H9 (cell line): ENCODE measurements at places on chromosomes 16 and 17. TPM values are rescaled to one million over a fixed set of nuclear protein-coding genes. Genes with fewer than 3 reads are reported as not detected.

Gene GLTPD2
- not detected in 2 replicates for total RNA-seq

Gene CCL11
- not detected in 2 replicates for total RNA-seq

Gene FBXO47
- total RNA-seq, result not detected in 2 replicates

Gene HOXB4
- not detected in 2 replicates for total RNA-seq

Gene SLC43A2
- total RNA-seq, result 11.8 and 12.9 TPM in 2 replicates

Gene DNAAF8
- total RNA-seq, result 0.33 and 0.39 TPM in 2 replicates

Gene CTRL
- 2.7 and 3.3 TPM in 2 replicates for total RNA-seq

GRCh38 chr16:22089910-22090309 lies 2.4 kb upstream of the VWA3A start:
- no peak for DNase-seq
- H3K36me3 ChIP-seq, result no peaks in the 10 kb centered on the region
- H3K27me3 ChIP-seq, result no peaks in the 10 kb centered on the region
- H3K4me1 ChIP-seq, result no peaks in the 10 kb centered on the region; the same call in 1 of the 2 replicates
- H3K4me3 ChIP-seq, result no peak overlapping the region
- no peak overlapping the region for H3K27ac ChIP-seq

- no peaks in the 10 kb centered on the region for H3K4me1 ChIP-seq
- H3K27ac ChIP-seq, result no peak overlapping the region
- peaks cover 6% of the 10 kb centered on the region; the same call in 1 of the 3 replicates for H3K36me3 ChIP-seq
- H3K4me3 ChIP-seq, result no peak overlapping the region
- DNase-seq, result no peak
- no peaks in the 10 kb centered on the region for H3K27me3 ChIP-seq
These were observed 16.3 kb upstream of the COX10 start for GRCh38 chr17:14052886-14053615.

- H3K36me3 ChIP-seq, result peaks cover 1% of the 10 kb centered on the region
- H3K4me1 ChIP-seq, result peaks cover 7% of the 10 kb centered on the region; the same call in 1 of the 2 replicates
- H3K4me3 ChIP-seq, result peak overlapping the region; percentile 86
- H3K27me3 ChIP-seq, result no peaks in the 10 kb centered on the region
- no peak for DNase-seq
These were observed 1.1 kb upstream of the AKTIP start for GRCh38 chr16:53503991-53504663.

GRCh38 chr17:36731811-36732210 lies 130.4 kb downstream of the MRM1 start:
- H3K27me3 ChIP-seq, result no peaks in the 10 kb centered on the region
- no peak overlapping the region for H3K4me3 ChIP-seq
- H3K36me3 ChIP-seq, result no peaks in the 10 kb centered on the region
- peak; percentile 91 for DNase-seq
- H3K4me1 ChIP-seq, result peaks cover 16% of the 10 kb centered on the region; the same call in 1 of the 2 replicates
- H3K27ac ChIP-seq, result no peak overlapping the region

GRCh38 chr16:58507195-58507962 lies 7.4 kb downstream of the NDRG4 start:
- peaks cover 9% of the 10 kb centered on the region for H3K36me3 ChIP-seq
- H3K27ac ChIP-seq, result no peak overlapping the region

GRCh38 chr16:85752511-85753420 lies 1.9 kb upstream of the C16orf74 start:
- DNase-seq, result peak; percentile 77
- H3K36me3 ChIP-seq, result no peaks in the 10 kb centered on the region
- no peaks in the 10 kb centered on the region; the same call in 1 of the 2 replicates for H3K4me1 ChIP-seq
- no peak overlapping the region for H3K27ac ChIP-seq
- no peaks in the 10 kb centered on the region; the same call in 1 of the 2 replicates for H3K27me3 ChIP-seq
- 0 out of 2 replicates have a peak overlapping the region, but pooled peaks have one; percentile 3 for H3K4me3 ChIP-seq

- no peak overlapping the region for H3K27ac ChIP-seq
- H3K27me3 ChIP-seq, result no peaks in the 10 kb centered on the region
- H3K4me3 ChIP-seq, result no peak overlapping the region
- no peaks in the 10 kb centered on the region for H3K36me3 ChIP-seq
- H3K4me1 ChIP-seq, result peaks cover 9% of the 10 kb centered on the region; the same call in 1 of the 2 replicates
These were observed 22.6 kb upstream of the NF1 start for GRCh38 chr17:31072186-31072585.

- no peak overlapping the region for H3K27ac ChIP-seq
- H3K4me1 ChIP-seq, result 0 out of 2 replicates have a peak, but pooled peaks cover 4% of the 10 kb centered on the region
- no peaks in the 10 kb centered on the region for H3K27me3 ChIP-seq
- no peaks in the 10 kb centered on the region for H3K36me3 ChIP-seq
These were observed 82.1 kb upstream of the GNAO1 start for GRCh38 chr16:56109205-56109604.

- no peak for DNase-seq
- H3K27ac ChIP-seq, result no peak overlapping the region
- peaks cover 4% of the 10 kb centered on the region; the same call in 1 of the 2 replicates for H3K27me3 ChIP-seq
- H3K4me1 ChIP-seq, result no peaks in the 10 kb centered on the region
These were observed 17.7 kb downstream of the BCL7C start for GRCh38 chr16:30875871-30876801.

- DNase-seq, result no peak
- no peaks in the 10 kb centered on the region for H3K27me3 ChIP-seq
- no peak overlapping the region for H3K4me3 ChIP-seq
- H3K4me1 ChIP-seq, result no peaks in the 10 kb centered on the region; the same call in 1 of the 2 replicates
- H3K27ac ChIP-seq, result no peak overlapping the region
These were observed 34.2 kb downstream of the ITGAE start for GRCh38 chr17:3766779-3767178.

DNA sequence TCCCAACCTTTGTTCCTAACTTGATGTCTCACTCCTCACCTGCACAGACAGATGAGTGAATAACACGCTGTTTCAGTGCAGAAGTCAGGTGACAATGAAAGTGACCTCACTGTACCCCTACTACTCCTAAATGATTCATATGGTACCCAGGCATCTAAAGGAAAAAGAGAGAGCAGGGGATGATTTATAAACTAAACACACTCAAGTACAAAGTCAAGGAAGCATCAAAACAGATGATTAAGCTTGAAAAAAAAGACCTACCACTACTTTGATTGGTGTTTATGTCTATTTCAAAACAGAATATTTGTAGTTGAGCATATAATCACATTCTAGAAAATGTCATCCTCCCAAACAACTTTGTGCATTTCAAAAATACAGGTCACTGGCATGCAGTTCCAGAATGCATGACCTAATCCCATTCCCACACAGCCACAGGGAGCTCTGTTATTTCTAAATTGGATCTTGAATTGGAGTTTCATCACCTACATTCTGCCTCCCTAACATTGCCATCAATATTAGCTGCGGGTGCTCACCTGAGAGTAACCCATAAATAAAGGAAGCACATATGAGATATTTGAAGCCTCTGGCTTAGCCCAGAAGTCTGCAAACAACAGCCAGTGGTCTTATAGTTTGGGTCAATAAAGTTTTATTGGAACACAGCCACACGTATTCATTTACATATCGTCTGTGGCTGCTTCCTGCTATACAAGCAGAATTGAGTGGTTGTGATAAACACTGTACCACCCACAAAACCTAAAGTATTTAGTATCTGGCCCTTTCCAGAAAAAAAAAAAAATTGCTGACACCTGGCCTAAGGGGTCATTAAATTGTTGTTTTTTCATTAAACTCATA lies 14.0 kb downstream of the HS3ST3A1 start:
- peaks cover 4% of the 10 kb centered on the region; the same call in 1 of the 2 replicates for H3K36me3 ChIP-seq
- H3K27me3 ChIP-seq, result no peaks in the 10 kb centered on the region
- no peak overlapping the region for H3K27ac ChIP-seq
- no peak for DNase-seq
- H3K4me3 ChIP-seq, result no peak overlapping the region

DNA sequence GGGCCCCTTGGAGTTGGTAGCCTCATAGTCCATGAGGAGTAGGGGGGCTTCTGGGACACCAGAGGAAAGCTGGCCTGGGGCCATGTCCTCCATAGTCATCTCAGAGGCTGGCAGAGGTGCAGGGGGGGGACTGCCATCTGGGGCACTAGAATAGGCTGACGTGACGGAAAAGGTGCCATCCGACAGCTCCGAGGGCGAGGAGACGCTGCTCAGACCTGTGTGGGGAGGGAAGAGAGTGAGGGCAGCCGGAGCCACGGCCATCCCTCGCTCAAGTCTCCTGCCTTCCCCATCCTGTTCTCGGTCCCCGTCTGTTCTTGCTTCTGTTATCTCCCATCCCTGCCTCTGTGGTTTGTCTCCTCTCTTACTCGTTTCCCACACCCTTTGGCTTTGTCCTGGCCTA lies 4.7 kb upstream of the SPAG7 start:
- H3K27ac ChIP-seq, result no peak overlapping the region
- peaks cover 42% of the 10 kb centered on the region for H3K36me3 ChIP-seq
- no peak for DNase-seq
- H3K27me3 ChIP-seq, result peaks cover 12% of the 10 kb centered on the region; the same call in 1 of the 2 replicates

DNA sequence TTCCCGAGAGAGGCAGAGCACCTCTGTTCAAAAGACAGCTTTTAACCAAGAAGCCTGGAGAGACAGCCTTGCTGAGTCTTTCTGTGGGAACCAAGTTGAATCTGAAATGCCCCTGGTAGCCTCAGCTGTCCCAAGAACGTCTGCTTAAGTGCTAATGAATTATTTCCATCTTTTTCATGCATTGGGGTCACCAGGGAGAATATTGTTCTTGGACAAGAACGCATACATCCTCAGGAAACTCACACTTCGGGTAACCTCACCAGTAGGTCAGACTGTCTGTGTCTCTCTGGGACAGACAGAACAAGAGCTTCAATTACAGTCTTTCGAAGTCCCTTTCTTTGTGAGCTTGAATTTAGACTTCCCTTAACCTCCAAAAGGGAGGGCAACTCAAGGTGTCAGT lies 134.6 kb upstream of the ADAMTS18 start:
- no peak for DNase-seq
- no peaks in the 10 kb centered on the region for H3K4me1 ChIP-seq
- H3K4me3 ChIP-seq, result no peak overlapping the region
- no peaks in the 10 kb centered on the region; the same call in 1 of the 2 replicates for H3K27me3 ChIP-seq
- H3K27ac ChIP-seq, result no peak overlapping the region

DNA sequence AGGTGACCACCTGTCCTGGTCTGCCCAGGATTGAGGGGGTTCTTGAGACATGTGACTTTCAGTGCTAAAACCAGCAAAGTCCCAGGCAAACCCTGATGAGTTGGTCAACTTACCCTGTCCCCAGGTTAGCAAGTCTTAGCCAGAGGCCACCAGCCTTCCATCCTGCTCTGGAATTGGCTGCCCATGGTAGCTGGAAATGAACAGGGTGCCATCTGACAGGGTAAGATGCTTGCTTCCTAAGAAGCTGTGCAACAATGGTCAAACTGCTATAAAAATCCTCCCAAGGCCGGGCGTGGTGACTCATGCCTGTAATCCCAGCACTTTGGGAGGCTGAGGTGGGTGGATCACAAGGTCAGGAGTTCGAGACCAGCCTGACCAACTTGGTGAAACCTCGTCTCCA lies 22.8 kb upstream of the MTMR4 start:
- H3K4me1 ChIP-seq, result 0 out of 2 replicates have a peak, but pooled peaks cover 2% of the 10 kb centered on the region
- H3K4me3 ChIP-seq, result no peak overlapping the region

- no peak overlapping the region for H3K27ac ChIP-seq
- H3K4me3 ChIP-seq, result no peak overlapping the region; the same call in 2 of the 3 replicates
- H3K4me1 ChIP-seq, result no peaks in the 10 kb centered on the region
- no peak for DNase-seq
- H3K36me3 ChIP-seq, result peaks cover 50% of the 10 kb centered on the region
- H3K27me3 ChIP-seq, result peaks cover 2% of the 10 kb centered on the region; the same call in 1 of the 2 replicates
These were observed 7.8 kb downstream of the HSPB9 start for GRCh38 chr17:42130310-42130936.

- H3K27ac ChIP-seq, result no peak overlapping the region
- no peak for DNase-seq
These were observed 27.5 kb downstream of the TRIM25 start for GRCh38 chr17:56886288-56886731.

DNA sequence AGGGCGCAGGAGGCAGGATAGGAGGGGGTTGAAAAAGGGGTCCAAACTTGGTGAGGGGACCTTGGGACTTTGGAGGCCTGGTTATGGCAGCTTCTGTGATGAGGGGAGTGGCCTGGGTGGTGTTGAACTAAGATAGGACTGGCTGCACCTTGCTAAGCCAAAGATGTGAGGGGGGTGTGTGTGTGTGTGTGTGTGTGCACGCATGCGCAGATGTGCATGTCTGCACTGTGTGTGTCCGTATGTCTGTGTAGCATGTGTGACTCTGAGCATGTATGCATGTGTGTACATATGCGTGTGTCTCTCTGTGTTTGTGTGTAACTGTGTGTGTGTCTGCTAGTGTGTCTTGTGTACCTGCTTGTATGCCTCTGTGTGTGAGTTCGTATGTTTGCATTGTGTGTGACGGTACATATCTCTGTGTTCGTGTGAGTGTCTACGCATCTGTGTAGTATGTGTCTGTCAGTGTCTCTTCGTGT lies 4.1 kb downstream of the SLC16A5 start:
- peak overlapping the region; percentile 34; the same call in 2 of the 3 replicates for H3K4me3 ChIP-seq
- H3K27me3 ChIP-seq, result no peaks in the 10 kb centered on the region
- peaks cover 5% of the 10 kb centered on the region; the same call in 1 of the 2 replicates for H3K4me1 ChIP-seq
- DNase-seq, result no peak
- peaks cover 2% of the 10 kb centered on the region for H3K36me3 ChIP-seq

DNA sequence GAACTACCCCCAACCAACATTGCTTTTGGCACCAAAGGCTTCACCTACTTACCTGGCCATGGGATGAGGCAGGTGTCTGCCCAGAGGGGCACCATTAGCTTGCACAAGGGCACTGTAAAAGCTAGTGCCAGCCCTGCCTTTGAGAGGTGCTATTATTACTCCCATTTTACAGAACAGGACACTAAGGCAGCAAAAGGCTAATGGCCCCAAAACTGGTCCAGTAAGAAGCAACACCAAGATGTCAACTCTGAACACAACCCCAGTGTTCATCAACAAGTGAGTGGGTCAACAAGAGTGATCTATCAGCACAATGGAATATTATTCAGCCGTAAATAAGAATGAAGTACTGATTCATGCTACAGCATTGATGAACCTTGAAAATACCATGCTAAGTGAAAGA lies 7.7 kb upstream of the USP7 start:
- no peaks in the 10 kb centered on the region for H3K36me3 ChIP-seq
- H3K4me1 ChIP-seq, result peaks cover 8% of the 10 kb centered on the region
- H3K27ac ChIP-seq, result no peak overlapping the region
- H3K27me3 ChIP-seq, result no peaks in the 10 kb centered on the region

- no peaks in the 10 kb centered on the region; the same call in 1 of the 3 replicates for H3K36me3 ChIP-seq
- no peak overlapping the region for H3K27ac ChIP-seq
- H3K4me1 ChIP-seq, result no peaks in the 10 kb centered on the region
- H3K27me3 ChIP-seq, result no peaks in the 10 kb centered on the region
These were observed 5.1 kb upstream of the RPL26 start for GRCh38 chr17:8387914-8388651.

DNA sequence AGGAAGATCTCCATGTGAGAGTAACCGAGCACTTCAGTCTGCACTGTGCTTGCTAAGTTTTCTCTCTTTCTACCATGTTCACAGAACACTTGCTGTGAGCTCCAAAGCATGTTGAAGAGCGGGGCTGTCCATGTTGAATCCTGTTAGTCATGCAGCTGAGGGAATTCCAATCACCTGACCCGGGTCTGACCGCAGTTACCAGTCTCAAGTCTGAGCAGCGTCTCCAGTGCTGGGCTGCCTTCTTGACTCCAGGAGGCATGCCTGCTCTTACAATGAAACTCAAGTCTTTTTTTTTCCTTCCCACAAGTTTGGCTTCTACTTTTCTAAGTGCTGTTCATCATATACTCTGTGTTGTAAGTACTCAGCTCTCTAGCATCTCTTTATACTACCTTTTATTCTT lies 44.3 kb downstream of the HOXB1 start:
- no peak overlapping the region for H3K4me3 ChIP-seq
- no peaks in the 10 kb centered on the region for H3K27me3 ChIP-seq
- no peak for DNase-seq
- H3K27ac ChIP-seq, result no peak overlapping the region
- H3K36me3 ChIP-seq, result no peaks in the 10 kb centered on the region

GRCh38 chr17:66945147-66945835 lies 19.2 kb upstream of the CACNG4 start:
- no peak overlapping the region for H3K27ac ChIP-seq
- H3K27me3 ChIP-seq, result no peaks in the 10 kb centered on the region
- no peaks in the 10 kb centered on the region for H3K4me1 ChIP-seq
